Activated B cell treated with CpG ODN at 0.5 μM for 24 hours (primary cell): ENCODE measurements at places on chromosomes 12 and 14.

DNA sequence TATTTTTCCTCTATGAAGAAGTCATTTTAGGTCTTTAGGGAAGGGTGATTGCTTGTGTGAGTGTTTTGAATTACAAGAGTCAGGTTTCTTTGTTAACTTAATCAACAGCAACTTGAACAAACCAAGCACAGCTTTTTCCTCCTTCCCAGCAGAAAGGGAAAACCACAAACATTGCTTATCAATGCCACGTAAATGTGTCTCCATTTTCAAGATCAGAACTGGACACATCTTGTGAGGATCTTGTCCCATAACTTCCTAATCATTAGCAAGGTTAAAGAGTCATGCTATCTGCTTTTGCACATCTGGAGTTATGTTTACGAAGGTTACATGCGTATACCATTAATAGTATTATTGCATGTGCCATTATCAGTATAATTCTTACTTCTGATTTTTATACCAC is 248.0 kb upstream of the FLRT2 start:
- DNase-seq: no peak

- no peak for DNase-seq
Measured at GRCh38 chr12:31558521-31558920, 32.4 kb downstream of the DENND5B start.

DNA sequence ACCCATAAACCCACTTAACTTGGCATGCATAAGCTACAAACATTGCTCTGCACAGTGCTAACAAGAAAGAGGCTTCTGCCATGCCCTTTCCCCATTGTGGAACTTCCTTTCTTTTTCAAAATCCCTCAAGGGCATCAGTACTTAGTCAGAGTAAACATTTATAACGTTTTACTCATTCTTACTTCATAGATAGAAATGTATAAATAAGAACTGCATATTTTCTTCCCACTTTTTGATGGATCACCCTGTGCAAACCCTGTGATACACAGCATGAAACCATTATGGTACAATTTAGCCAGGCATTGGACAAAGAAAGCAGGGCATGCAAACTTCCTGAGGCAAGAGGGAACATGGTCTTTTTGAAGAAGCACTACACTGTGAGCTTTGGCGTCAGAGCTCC is 113.8 kb upstream of the FOXG1 start:
- no peak for DNase-seq

DNA sequence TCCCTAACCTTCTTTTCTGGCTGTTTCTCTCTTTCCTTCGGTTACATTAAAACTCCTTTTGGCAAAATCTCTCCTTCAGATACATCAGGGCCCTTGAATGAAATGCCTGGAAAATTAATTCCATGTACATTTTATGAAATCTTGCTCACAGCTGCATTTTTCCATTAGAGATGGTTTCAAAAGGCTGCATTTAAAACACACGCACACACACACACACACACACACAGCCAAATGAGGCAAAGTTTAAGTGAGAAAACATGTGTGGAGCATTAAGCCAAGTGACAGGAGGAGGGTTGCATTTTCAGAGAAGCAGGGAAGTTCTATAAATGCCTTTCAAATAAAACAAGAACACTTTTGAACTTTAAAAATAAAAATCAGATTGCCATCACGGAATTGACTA is 216.4 kb downstream of the LRIG3 start:
- no peak for DNase-seq

- DNase-seq: no peak
Measured at GRCh38 chr14:96589577-96589976, 87.4 kb downstream of the PAPOLA start.

GRCh38 chr12:108337235-108338223 is 1.6 kb downstream of the CMKLR1 start:
- no peak for DNase-seq
